ENCODE measurements at places on chromosomes 7 and 10. TPM values are rescaled to one million over a fixed set of nuclear protein-coding genes. Genes with fewer than 3 reads are reported as not detected.

Gene BTAF1
- polyA plus RNA-seq = 6.0 TPM

Gene OR13A1
- not detected for polyA plus RNA-seq

Gene DRGX
- polyA plus RNA-seq = not detected

- DNase-seq = no peak
Measured at GRCh38 chr10:114682121-114682520, 24.0 kb upstream of the ABLIM1 start.

- no peak for DNase-seq
Measured at GRCh38 chr7:97342512-97342911, 225.0 kb downstream of the SDHAF3 start.

GRCh38 chr7:116630932-116631671 is 40.9 kb upstream of the MET start:
- no peak for DNase-seq

GRCh38 chr10:59913547-59914237 is 7.3 kb upstream of the CCDC6 start:
- no peak for DNase-seq

DNA sequence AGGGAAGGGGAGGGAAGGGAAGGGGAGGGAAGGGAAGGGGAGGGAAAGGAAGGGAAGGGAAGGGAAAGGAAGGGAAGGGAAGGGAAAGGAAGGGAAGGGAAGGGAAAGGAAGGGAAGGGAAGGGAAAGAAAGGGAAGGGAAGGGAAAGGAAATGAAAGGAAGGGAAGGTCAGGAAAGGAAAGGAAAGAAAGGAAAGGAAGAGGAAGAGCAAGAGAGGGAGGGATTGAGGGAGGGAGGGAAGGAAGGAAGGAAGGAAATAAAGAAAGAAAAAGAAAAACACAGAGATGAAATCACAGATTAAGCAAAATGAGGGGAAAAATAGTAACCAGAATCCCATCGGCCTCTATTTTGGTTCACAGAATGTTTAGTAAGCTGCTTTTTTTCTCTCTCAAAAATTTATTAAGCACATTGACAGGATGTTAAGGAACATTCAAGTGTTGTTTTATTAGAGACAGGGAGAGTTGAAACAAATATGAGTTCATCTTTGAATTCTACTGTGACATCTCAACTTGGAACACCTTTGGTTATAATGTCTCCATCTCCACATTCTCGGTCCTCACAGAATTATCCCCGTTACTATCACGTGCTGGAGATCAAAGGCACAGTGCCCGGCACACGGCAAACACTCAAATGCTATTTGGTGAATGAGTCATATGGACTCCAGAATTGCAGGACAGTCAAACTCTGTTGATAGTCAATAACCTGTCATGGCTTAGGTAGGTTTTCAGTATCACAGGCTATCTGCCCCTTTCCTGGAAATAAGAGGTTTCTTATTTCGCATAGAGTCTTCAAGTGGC is 52.4 kb downstream of the ABCB1 start:
- DNase-seq = no peak

Gene CDHR1
- polyA plus RNA-seq = not detected

- DNase-seq = no peak
Measured at GRCh38 chr7:76340617-76341131, 18.1 kb downstream of the YWHAG start.

- DNase-seq = no peak
Measured at GRCh38 chr7:115136796-115137443, 215.0 kb downstream of the MDFIC start.
